Activated CD4-positive, alpha-beta T cell treated with anti-CD3 and anti-CD28 coated beads, Interleukin-2, amount 50 U/mL, for 1 hour (primary cell): ENCODE measurements at places on chromosomes 1 and 21.

GRCh38 chr1:222390181-222390580, 157.7 kb downstream of the HHIPL2 start:
- no peak for DNase-seq

GRCh38 chr1:29218223-29218622, 12.5 kb downstream of the MECR start:
- DNase-seq: no peak

DNA sequence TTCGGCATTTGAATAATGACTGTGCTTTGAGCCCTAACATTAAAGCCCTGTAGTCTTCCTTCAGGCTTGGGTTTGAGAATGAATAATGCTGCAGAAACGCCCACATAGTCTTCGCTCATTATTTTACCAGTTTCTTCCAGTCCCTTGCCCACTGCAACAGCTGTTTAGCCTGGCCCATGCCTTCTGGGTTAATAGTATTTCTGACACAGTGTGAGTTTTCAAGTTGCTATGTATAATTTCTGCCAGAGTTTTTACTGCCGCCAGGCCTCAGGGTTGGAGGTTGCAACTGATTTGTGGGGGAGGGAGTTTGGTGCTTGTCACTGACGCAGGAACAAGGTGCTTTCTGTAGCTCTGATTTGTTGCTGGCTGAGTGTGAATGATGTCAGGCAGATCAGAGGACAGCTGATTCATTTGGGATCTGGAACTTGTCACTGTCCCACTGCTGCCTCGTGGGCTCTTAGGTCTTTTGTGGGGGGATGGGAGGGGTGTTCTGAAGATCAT, 109.8 kb downstream of the MAST2 start:
- no peak for DNase-seq

DNA sequence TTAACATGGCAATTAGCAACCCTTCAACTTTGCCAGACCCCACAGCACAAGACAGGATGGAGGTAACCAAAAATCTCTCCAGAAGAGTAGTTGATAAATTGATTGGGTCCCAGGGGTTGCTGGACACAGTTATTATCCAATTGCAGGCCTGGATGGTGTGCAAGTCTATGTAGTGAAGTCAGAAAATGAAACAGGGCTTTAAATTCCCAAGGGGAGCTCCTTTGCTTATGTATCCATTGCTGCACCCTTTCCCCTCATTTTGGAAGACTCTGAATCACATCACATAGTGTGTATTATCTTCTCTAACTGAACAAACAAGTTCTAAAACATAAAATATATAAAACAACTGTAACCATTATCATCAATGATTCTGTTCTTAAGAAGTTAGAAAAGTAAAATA, 550.2 kb downstream of the LMO4 start:
- DNase-seq: no peak

- DNase-seq: peak; percentile 56
Observed at GRCh38 chr1:193479187-193479586, 292.8 kb upstream of the B3GALT2 start.

- DNase-seq: no peak
Observed at GRCh38 chr1:156258859-156259258, 11.0 kb upstream of the PAQR6 start.

DNA sequence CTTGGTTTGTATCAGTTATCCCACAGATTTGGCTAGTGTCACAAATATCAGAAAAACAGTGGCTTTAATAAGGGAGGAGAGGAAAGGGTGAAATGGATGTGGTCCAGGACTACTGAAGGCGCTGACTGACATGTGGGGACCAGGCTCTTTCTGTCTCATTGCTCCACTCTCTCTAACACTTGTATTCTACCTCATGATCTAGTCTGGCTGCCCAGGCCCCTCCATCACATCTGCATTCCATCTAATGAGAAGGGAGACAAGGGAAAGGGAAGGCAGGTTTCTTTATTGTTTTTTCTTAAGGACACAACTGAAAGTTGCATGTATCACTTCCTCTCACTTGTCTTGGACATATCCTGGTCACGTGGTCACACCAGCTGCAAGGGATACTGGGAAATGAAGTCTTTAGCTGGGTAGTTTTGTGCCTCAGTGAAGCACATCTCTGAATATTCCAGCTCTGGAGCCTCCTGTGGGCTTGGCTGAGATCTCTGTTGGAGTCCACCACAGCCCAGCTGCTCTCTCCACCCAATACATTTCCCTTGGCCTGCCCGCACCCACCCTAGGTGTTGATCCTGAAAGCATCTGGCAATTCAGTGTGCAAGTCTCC, 42.0 kb upstream of the PADI2 start:
- no peak for DNase-seq

DNA sequence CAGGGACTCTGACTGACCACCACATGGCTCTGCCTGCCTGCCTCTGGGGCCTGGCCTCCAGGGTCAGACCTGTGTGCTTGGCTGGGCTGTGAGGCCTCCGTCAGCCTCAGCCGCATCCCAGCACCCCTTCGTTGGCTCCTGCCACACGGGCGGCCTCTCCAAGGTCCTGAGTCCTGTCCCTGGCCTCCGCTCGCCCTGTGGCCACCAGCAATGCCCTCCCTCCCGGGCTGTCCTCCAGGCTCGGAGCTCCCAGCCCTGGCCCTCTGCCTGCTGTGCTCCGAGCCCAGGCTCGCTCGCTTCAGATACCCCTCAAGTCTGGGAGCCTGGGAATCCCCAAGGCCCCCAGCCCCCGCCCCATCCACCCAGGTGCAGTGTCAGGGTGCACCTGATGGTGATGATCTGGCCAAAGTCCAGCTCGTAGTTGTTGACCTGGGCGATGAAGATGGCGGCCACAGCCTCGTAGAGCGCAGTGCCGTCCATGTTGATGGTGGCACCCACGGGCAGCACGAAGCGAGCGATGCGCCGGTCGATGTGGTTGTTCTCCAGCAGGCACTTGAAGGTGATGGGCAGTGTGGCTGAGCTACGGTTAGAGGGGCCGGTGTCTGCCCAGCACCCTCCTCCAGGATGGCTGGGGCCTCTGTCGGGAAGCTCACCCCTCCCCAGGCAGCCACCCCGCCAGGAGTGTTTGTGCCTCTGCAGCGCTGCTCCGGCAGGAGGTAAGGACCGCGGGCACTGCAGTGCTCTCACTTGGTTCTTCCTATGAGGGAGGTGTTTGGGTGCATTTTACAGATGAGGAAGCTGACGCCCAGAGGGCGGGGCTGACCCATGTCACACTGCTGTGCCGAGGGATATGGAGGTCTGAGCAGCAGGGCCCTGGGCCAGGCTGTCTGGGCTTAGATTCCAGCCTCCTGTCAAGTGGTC, 28.5 kb downstream of the PODN start:
- DNase-seq: no peak

DNA sequence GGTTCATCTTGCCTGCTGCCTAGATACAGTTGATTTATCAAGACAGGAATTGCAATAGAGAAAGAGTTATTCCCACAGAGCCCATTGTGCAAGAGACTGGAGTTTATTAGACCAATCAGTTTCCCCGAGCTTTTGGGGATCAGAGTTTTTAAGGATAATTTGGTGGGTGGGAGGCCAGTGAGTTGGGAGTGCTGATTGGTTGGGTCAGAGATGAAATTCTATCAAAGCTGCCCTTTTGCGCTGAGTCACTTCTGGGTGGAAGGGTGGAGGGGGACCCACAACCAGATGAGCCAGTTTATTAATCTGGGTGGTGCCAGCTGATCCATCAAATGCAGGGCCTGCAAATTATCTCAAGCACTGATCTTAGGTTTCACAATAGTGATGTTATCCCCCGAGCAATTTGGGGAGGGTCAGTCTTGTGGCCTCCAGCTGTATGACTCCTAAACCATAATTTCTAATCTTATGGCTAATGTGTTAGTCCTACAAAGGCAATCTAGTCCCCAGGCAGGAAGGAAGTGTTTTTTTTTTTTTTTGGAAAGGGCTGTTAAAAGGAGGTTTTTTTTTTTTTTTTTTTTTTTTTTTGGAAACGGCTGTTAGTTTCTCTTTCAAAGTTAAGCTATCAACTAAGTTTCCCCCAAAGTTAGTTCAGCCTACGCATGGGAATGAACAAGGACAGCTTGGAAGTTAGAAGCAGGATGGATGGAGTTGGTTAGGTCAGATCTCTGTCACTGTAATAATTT, 7.4 kb downstream of the SLC16A4 start:
- DNase-seq: no peak

- DNase-seq: no peak
Observed at GRCh38 chr1:157154291-157154690, 16.1 kb upstream of the ETV3 start.

GRCh38 chr1:8409106-8409505, 91.2 kb downstream of the SLC45A1 start:
- DNase-seq: no peak

- no peak for DNase-seq
Observed at GRCh38 chr1:108816049-108816893, 40.6 kb downstream of the AKNAD1 start.

GRCh38 chr1:232529747-232530146, 100.2 kb downstream of the SIPA1L2 start:
- DNase-seq: no peak

DNA sequence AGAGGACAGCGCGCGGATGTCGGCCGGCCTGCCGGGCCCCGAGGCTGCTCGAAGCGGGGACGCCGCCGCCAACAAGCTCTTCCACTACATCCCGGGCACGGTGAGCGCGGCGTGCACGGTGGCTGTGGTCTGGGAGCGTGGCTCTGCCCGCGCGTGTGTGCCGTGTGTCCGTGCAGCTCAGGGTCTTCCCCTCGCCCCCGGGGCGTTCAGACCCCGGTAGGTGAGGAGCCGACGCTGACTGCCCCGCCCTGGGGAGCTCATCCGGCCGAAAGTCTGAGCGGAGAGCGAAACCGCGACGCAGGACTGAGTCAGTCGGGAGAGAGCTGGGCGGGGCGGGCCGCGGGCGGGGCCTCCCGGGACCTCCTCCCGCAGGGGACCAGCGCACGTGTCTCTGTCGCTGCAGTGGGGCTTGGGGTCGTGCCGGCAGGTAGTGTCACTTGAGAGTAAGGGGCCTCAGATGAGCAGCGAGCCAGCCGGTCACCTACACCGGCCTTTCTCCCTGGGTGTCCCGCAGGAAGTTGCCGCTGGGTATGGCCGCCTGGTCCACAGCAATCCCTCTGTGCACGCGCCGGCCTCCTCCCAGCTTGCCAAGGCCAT, 520 bp downstream of the PLEKHN1 start:
- DNase-seq: peak; percentile 80

- peak; percentile 19 for DNase-seq
Observed at GRCh38 chr1:8816831-8817411, 519 bp downstream of the RERE start.

GRCh38 chr1:206469933-206470691, at the start of gene IKBKE:
Gene IKBKE (plus strand): TSS chr1:206470476. CDS start chr1:206473228, 2,752 bp downstream.
- DNase-seq: peak; percentile 36

GRCh38 chr1:201090541-201090940, 21.7 kb downstream of the CACNA1S start:
- no peak for DNase-seq

- no peak for DNase-seq
Observed at GRCh38 chr1:173347282-173347818, 129.8 kb upstream of the PRDX6 start.

- no peak for DNase-seq
Observed at GRCh38 chr1:232655028-232655745, 25.3 kb upstream of the SIPA1L2 start.

- no peak for DNase-seq
Observed at GRCh38 chr1:203364094-203364801, 13.3 kb upstream of the FMOD start.

GRCh38 chr1:171513743-171514142, 28.4 kb downstream of the PRRC2C start:
- no peak for DNase-seq

DNA sequence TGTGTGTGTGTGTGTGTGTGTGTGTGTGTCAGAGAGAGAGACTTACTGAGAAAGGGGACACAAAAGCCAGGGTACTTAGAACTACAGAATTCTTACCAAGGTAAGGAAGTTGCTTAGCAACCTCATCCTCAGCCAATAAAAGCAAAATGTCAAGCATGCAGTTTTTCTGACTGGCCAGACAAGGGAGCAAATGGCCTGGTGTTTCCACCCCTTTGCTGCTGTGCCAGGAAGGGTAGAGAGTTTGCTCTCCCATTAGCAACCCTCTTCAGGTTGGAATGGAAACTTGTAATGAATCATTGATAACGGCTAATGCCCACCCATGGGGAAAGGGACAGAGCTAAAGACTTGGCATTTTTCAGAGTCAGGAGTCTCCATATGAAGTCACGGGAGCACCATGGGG, 10.6 kb downstream of the RXRG start:
- no peak for DNase-seq

DNA sequence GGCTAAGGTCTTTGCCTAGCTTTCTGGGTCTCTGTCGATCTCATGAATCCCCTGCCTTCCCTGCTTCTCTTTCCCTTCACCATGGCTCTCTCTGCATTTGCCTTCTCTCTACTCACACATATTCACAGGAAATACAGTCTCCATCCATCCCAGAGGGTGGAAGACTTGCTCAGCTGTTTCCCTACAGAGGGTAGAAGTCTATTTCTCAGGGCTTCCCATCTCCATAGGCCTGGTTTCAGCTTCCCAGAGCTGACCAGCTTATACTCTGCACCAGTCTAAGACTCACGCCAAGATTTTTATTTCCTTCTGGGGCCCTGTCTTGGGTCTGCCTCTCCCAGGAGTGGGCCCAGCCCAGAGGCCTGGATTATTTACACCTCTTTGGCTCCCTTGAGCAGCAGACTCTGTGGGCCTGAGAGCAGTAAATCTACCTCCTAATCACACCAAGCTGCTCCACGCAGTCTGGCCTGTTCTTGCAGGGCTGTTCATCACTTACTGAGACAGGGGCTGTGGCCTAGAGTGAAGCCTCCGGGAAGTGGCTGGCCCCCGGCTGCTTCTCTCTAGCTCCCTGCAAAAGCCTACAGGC, 102.5 kb downstream of the PLXNA2 start:
- no peak for DNase-seq

DNA sequence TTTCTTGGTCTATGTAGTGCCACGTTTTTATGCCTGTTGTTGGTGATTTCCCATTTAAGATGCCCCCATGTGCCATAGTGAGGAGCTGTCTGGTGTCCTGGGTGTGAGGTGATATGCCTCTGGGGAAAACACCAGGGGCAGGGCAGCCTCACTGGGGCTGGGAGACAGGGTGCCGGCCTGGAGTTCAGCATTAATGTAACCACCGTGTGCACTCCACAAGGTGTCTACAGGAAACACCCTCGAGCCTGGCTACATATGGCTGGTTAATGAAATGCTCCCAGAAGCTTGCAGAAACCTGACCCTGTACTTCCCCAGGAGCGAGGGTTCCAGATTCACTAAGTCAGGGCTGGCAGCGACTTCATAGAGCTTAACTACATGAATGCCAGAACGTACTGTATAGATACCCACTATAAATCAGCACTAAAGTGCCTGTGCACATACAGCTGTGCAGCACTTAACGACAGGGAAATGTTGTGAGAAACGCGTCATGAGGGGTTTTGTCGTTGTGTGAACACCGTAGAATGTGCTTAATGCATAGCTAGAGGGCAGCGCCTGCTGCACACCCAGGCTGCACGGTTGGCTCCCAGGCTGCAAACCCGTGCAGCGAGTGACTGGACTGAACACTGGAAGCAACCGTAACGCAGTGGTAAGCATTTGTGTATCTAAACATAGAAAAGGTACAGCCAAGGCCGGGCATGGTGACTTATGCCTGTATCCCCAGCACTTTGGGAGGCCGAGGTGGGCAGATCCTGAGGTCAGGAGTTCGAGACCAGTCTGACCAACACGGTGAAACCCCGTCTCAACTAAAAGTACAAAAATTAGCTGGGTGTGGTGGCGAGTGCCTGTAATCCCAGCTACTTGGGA, 10.4 kb downstream of the TFF2 start:
- DNase-seq: no peak
